Central memory CD8-positive, alpha-beta T cell (primary cell): ENCODE measurements at places on chromosomes 16 and 17.

DNA sequence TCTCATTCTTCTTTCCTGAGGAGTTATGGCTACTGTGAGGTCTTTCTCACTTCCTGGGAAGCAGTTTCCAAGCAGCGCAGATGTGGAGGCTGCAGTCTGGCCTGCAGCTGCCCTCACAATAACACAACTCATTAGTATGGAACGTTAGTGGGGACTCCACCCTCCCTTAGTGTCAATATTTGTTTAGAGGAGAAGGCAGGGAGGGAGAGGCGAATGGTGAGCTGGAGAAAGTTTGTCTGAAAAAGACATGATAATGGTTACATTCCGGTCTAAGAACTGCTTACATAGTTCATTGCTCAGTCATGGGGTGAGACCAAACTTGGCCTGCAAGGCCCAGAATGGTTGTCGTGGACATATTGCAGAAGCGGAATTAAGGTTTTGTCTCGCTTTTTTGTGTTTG lies 170.2 kb downstream of the HS3ST3B1 start:
- peaks cover 2% of the 10 kb centered on the region for H3K36me3 ChIP-seq
- peaks cover 13% of the 10 kb centered on the region for H3K27me3 ChIP-seq
- H3K4me3 ChIP-seq, result no peak overlapping the region
- peaks cover 10% of the 10 kb centered on the region for H3K4me1 ChIP-seq
- no peak overlapping the region for H3K27ac ChIP-seq

- no peak for DNase-seq
- H3K36me3 ChIP-seq, result no peaks in the 10 kb centered on the region
- no peak overlapping the region for H3K4me3 ChIP-seq
- no peak overlapping the region for H3K27ac ChIP-seq
Measured at GRCh38 chr17:33864758-33865229, 390.3 kb upstream of the CCL2 start.

DNA sequence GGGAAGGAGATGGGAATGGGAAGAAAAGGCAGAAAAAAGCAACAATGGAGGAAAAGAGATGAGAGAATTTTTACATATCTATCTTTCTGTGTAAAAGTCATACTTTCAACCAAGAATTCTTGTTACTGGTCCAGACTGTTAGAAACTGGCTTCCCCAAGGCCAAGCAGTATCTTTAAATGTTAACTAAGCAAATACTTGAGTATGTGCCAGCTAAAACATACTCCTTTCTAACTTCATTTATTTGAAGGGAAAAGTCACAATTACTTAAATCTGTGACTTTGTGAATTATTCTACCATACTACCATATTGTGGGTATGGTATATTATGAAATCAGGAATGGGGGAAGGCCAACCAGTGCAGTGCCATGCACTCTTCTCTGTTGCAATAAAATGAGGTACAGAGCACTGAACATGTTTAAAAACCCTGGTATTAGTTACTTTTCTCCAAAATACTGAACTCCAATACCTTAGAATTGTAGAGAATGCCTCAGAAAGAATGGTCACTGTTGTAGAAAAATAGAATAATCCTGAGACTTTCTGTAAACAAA lies 92.3 kb upstream of the C17orf78 start:
- no peak for DNase-seq
- H3K4me1 ChIP-seq, result peaks cover 5% of the 10 kb centered on the region
- no peaks in the 10 kb centered on the region for H3K27me3 ChIP-seq
- peaks cover 2% of the 10 kb centered on the region for H3K36me3 ChIP-seq

DNA sequence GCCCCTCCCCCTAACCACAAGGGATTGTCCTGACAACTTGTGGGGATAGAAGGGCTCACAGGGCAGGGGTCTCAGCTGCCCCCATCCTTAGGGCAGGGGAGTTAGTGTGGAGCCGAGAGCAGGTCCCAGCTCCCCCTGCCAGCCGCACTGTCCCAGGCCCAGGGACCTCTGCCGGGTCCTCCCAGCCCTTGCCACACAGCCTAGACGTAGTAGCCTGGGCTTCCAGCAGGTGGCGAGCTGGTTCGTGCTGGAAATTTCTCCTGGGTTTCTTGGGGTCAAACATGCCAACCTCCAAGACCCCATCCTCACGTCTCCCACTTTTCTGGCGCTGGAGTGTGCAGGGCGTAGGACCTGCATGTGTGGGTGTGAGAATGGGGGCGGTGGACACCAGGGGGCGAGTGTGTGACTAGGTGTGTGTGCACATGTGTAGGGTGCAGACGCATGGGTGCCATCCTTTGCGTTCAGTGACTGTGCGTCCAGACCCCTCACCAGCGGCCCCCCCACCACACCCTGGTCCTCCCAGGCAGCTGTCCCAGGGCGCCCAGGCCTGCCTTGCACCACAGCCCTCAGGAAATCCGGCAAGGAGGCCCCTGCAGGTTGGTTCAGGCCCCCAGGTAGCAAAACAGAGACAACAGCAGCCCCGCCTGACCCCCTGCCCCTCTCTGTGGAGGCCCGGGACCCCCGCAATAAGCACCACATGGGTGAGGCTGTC lies 29.5 kb downstream of the SBK1 start:
- no peaks in the 10 kb centered on the region for H3K27me3 ChIP-seq
- DNase-seq, result no peak
- peaks cover 31% of the 10 kb centered on the region for H3K36me3 ChIP-seq
- peaks cover 7% of the 10 kb centered on the region for H3K4me1 ChIP-seq

DNA sequence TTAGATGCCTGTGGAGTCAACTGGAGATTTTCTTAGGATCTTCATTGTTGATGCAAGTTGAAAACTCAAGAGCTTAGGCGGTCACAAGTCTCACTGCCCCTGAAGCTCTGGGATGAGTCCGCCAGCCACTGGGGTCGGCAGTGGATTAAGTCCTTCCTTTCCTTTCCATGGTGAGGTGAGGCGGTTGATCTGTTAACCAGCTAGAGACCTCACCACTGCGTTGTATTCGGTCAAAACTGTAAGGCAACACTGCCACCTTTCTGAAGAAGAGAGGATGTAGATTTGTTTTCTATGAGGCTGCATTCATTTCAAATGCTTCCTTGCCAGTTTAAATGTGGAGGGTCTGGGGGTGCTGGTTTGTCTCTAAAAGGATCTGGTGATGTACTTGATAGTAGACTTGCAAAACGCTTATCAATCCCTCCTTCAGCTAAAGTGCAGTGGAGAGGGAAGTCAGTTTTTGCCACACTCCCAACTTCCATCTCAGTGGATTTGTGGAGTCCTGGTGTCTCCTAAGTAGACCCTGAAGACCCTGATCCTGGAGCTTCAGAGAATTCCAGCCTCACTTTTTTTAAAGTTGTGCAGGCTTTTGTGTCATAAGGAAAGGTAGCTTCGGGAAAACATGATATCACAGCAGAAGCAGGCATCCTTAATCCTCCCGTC lies 1.7 kb downstream of the MYOCD start:
- peaks cover 63% of the 10 kb centered on the region for H3K27me3 ChIP-seq
- no peak overlapping the region for H3K4me3 ChIP-seq
- DNase-seq, result no peak
- H3K4me1 ChIP-seq, result no peaks in the 10 kb centered on the region
- H3K27ac ChIP-seq, result no peak overlapping the region

DNA sequence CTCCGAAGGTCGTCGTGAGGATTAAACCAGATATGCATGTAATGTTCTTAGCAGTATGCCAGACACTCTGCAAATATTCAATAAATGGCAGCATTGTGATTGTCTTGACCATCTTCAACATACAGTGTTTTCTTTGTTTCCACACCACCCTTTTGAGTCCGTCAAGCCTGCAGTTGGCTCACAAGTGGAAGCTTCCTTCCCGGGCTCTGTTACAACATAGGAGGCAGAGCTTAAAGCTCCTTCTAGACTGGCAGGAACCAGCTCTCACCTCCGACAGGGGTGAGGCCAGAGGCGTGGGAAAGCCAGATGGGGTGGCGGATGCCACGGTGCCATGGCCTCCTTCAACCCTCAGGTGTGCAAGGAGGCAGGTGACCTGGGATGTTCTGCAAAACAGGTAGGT lies 138.3 kb downstream of the FOXL1 start:
- H3K4me1 ChIP-seq, result no peaks in the 10 kb centered on the region
- peaks cover 41% of the 10 kb centered on the region for H3K27me3 ChIP-seq
- no peak for DNase-seq
- H3K4me3 ChIP-seq, result no peak overlapping the region

DNA sequence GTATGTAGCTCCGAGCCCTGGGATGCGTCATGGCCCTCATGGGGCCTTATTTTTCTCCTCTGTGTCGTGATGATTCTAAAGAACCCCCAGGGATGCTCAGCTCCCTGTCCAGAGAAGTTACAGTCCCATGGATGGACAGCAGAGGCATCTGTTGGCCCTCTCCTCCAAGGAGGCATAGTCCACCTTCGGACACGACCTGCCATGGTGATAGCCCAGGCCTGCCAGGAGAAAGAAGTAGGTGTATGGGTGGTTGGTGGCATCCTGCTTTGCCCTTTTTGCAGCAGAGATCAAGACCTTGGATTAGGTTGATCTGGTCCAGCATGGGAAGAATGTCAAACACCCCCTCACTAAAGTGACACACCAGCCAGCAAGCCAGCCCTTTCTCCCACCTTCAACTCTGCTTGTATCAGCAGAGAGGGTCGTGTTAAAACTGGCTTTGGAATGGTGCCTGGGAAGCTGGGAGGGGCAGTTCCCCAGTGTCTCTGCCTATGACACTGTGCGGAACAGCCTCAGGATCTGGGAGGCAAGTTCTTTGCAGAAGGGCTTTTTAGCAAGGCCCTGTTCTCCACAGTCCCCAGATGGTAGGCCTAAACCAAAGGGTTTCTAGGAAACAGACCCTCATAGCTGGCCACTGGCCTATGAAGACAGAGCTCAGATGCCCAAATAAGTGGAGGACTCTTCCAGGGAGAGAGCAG lies 259.9 kb upstream of the RPL38 start:
- no peaks in the 10 kb centered on the region for H3K4me1 ChIP-seq
- no peak for DNase-seq
- H3K27me3 ChIP-seq, result peaks cover 60% of the 10 kb centered on the region
